ENCODE measurements at places on chromosomes 7 and 10.

- no peak for DNase-seq
These were observed 21.8 kb downstream of the NET1 start for GRCh38 chr10:5434017-5434753.

- peak; percentile 57 for DNase-seq
These were observed 13.6 kb downstream of the CAMK2B start for GRCh38 chr7:44311561-44312495.

DNA sequence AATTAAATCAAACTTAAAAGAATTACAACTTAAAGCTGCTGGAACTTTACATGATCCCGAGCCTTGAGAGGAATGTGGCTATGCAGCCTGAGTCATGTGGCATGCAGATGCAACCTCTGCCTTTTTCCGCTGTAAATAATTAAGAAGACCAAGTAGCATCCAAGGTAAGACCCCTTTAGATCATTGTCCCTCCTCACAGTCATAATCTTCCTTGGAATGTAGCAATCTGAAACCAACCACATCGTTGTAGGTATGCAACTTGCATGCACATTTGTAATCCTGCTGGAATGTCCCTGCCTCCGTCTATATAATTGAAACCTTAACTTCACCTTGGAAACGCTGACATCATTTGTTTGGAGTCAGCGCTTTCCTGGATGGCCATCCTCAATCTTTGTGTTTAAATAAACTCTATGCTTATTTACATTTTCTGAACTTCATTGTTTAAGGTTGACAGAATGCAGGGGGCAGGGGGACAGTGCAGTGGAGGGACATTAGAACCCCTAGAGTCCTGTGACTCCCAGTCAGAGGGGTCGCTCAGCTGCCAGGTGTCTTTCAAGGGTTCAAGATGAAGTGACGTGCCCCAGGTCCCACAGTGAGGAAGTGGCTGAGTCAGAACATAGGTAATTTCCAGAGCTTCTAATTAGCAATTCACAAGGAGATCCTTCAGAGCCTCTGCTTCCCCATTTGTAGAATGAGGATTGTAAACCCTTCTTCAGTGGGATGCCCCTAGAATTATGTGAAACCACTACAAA lies 110.7 kb downstream of the RALA start:
- no peak for DNase-seq

DNA sequence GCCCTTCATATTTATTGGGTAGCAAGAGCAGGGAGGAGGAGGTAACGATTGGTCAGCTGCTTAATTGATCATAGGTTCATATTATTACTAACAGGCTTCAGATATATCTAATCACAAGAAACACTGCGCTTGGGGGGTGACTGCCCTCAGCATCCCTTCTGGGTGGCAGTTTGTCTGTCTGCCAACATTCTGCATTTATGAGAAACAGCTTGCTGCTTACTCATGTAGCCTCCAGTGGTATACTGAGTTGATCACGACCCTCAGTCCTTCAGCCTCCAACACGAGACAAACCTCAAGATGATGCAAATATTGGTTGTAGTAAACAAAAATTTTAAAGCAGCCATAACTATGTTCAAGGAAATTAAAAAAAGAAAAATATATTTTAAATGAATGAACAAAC lies 657.8 kb upstream of the PHF14 start:
- DNase-seq: no peak

- no peak for DNase-seq
These were observed 66.9 kb downstream of the BAMBI start for GRCh38 chr10:28744069-28744768.

All from suprapubic skin (tissue), 4 donors.